Activated naive CD4-positive, alpha-beta T cell treated with anti-CD3 and anti-CD28 coated beads for 36 hours (primary cell): ENCODE measurements at places on chromosomes 1 and 21.

DNA sequence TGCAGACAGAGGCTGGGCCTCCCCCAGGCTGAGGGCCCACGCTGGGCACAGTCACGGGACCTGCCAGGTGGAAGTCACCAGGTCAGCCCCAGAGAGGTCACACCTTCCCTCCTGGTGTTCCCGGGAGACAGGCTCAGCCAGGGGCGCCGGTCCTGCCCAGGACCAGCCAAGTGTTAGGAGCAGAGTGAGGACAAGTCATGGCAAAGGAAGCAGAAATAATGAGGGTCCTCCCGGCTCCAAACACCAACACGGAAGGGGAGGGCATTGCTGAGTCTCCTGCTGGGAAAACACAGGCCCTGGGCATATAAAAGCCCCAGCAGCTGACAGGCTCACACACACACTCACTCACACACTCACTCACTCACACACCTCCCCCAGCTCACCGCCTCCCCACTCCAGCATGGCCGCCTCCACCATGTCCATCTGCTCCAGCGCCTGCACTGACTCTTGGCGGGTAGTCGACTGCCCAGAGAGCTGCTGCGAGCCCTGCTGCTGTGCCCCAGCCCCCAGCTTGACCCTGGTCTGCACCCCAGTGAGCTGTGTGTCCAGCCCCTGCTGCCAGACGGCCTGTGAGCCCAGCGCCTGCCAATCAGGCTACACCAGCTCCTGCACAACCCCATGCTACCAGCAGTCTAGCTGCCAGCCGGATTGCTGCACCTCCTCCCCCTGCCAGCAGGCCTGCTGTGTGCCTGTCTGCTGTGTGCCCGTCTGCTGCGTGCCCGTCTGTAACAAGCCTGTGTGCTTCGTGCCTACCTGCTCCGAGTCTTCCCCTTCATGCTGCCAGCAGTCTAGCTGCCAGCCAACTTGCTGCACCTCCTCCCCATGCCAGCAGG is at the start of gene KRTAP10-10:
TSS of gene KRTAP10-10 (plus strand) at position 339 of the 833 bp plus-strand sequence. CDS start at position 401, 62 bp downstream.
- peaks cover 3% of the 10 kb centered on the region for H3K4me1 ChIP-seq
- no peaks in the 10 kb centered on the region for H3K27me3 ChIP-seq
- no peaks in the 10 kb centered on the region for H3K36me3 ChIP-seq
- H3K4me3 ChIP-seq = no peak within 1 kb of the TSS
- no peak within 1 kb of the TSS for H3K27ac ChIP-seq

DNA sequence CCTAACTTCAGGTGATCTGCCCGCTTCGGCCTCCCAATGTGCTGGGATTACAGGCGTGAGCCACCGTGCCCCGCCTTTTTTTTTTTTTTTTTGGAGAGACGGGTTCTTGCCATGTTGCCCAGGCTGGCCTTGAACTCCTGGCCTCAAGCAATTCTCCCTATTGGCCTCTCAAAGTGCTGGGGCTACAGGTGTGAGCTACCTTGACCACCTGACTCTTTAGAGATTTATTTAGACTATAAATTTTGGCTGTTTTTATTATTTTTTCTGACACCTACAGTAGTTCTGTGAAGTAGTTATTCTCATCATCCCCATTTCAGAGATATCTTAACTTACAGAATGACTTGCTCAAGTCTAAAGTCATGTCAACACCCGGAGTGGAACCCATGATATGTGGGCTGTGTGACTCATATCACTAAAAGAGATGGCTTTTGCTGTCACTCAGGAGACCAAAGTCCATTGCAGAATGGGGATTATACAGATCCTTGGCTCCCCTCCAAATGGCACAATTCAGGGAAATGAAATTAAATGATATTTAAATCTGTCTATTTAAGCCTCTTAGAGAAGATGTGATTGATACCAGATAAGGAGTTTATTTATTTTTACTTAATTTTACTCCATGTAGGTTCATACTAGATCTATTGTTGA is 93.2 kb downstream of the CTH start:
- DNase-seq = peak; percentile 21
- no peak overlapping the region for H3K4me3 ChIP-seq
- no peak overlapping the region for H3K27ac ChIP-seq
- peaks cover 3% of the 10 kb centered on the region for H3K27me3 ChIP-seq

- DNase-seq = no peak
- H3K4me3 ChIP-seq = no peak overlapping the region
- H3K27ac ChIP-seq = no peak overlapping the region
Observed at GRCh38 chr1:196462086-196462485, 146.2 kb downstream of the KCNT2 start.

GRCh38 chr1:90955769-90956168 is 66.1 kb downstream of the ZNF644 start:
- no peak overlapping the region for H3K4me3 ChIP-seq
- no peak overlapping the region for H3K27ac ChIP-seq
- H3K36me3 ChIP-seq = peaks cover 57% of the 10 kb centered on the region
- DNase-seq = no peak

GRCh38 chr1:150321826-150322166 is 463 bp downstream of the PRPF3 start:
- no peak for DNase-seq
- H3K4me1 ChIP-seq = peaks cover 36% of the 10 kb centered on the region
- peaks cover 26% of the 10 kb centered on the region for H3K36me3 ChIP-seq
- H3K27ac ChIP-seq = peak overlapping the region; percentile 99
- H3K27me3 ChIP-seq = no peaks in the 10 kb centered on the region

DNA sequence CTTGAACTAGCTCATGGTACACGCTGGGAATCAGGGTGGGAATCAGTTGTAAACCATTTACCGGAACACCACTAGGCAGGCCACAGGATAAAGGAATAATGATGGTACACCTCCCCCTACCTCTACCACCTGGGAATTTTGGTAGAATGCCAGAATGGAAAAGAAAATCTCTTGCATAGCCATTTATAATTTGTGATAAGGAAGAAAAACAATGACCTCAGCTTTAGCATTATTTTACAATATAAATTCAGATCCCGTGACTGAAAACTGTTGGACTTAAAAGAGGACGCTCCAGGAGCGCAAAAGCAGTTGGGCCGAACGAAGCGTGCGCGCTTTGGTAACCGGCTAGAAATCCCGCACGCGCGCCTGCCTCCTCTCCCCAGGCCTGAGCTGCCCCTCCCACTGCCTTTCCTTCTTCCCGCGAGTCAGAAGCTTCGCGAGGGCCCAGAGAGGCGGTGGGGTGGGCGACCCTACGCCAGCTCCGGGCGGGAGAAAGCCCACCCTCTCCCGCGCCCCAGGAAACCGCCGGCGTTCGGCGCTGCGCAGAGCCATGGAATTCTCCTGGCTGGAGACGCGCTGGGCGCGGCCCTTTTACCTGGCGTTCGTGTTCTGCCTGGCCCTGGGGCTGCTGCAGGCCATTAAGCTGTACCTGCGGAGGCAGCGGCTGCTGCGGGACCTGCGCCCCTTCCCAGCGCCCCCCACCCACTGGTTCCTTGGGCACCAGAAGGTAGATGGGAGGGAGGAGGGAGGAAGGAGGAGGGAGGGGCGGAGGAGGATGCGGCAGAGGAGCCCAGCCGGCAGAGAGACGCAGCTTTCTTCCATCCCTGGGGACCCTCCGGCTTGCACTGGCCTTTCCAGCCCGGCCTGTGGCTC is at the start of gene CYP4X1:
TSS of gene CYP4X1 (plus strand) at position 402 of the 873 bp plus-strand sequence. CDS start at position 551, 149 bp downstream.
- no peaks in the 10 kb centered on the region for H3K4me1 ChIP-seq
- H3K27me3 ChIP-seq = peaks cover 27% of the 10 kb centered on the region
- no peaks in the 10 kb centered on the region for H3K36me3 ChIP-seq
- no peak within 1 kb of the TSS for H3K27ac ChIP-seq
- H3K4me3 ChIP-seq = no peak within 1 kb of the TSS
- DNase-seq = no peak

- H3K27ac ChIP-seq = no peak overlapping the region
- no peak for DNase-seq
- no peaks in the 10 kb centered on the region for H3K4me1 ChIP-seq
- no peaks in the 10 kb centered on the region for H3K27me3 ChIP-seq
- H3K36me3 ChIP-seq = no peaks in the 10 kb centered on the region
Observed at GRCh38 chr1:114079596-114080190, 74.0 kb downstream of the SYT6 start.

GRCh38 chr1:39394598-39394997 is 96.8 kb upstream of the BMP8A start:
- DNase-seq = peak; percentile 58
- peak overlapping the region; percentile 43 for H3K27ac ChIP-seq
- no peaks in the 10 kb centered on the region for H3K27me3 ChIP-seq
- peaks cover 83% of the 10 kb centered on the region for H3K4me1 ChIP-seq
- H3K36me3 ChIP-seq = peaks cover 21% of the 10 kb centered on the region

DNA sequence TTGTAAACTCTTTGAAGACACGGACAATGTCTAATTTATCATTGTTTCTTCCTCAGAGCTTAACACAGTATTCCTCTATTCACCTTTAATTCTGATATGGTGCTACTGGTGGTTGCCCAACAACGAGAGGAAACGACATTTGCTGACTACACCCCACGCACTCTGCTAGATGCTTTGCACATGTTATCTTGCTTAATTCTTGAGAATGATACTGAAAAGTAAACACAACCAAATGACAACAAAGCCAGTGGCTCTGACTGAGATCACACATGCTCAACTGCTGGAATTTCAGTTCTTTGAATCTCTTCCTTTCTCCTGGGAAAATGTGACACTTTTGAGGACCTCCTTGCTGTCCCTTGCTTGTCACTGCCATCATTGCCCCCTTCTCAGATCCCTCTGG is 37.2 kb upstream of the DDAH1 start:
- DNase-seq = no peak
- H3K27ac ChIP-seq = no peak overlapping the region
- no peaks in the 10 kb centered on the region for H3K4me1 ChIP-seq
- no peak overlapping the region for H3K4me3 ChIP-seq
- H3K27me3 ChIP-seq = peaks cover 13% of the 10 kb centered on the region

DNA sequence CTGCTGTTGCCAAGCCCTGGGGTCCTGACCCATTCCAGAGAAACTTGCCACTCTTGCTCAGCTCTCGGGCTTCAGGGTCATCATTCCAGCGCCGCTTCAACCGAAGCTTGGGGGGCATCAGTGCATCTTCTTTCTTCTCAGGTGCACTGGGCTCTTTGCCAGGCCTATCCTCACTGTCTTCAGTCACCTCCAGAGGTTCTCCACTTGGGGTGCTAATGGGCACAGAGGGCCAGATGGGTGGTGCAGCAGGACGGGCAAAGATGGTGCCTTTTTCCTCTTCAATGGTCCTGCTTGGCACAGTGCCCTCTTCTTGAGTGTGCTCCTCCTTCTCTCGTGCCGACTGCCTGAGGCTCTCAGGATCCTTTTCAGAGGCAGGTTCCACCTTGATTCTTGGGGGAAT is 13.3 kb downstream of the ETV3 start:
- no peak for DNase-seq
- no peaks in the 10 kb centered on the region for H3K27me3 ChIP-seq
- peaks cover 33% of the 10 kb centered on the region for H3K36me3 ChIP-seq

- no peak overlapping the region for H3K27ac ChIP-seq
- no peak overlapping the region for H3K4me3 ChIP-seq
- H3K27me3 ChIP-seq = no peaks in the 10 kb centered on the region
- no peaks in the 10 kb centered on the region for H3K36me3 ChIP-seq
- H3K4me1 ChIP-seq = peaks cover 5% of the 10 kb centered on the region
- DNase-seq = no peak
Observed at GRCh38 chr1:222043444-222044292, 301.8 kb upstream of the DUSP10 start.
